ENCODE measurements at places on chromosomes 2 and 18.

GRCh38 chr2:120847700-120848321 is 112.1 kb downstream of the GLI2 start:
- no peak for DNase-seq

- no peak for DNase-seq
Measured at GRCh38 chr2:1979138-1979537, 234.8 kb upstream of the PXDN start.

DNA sequence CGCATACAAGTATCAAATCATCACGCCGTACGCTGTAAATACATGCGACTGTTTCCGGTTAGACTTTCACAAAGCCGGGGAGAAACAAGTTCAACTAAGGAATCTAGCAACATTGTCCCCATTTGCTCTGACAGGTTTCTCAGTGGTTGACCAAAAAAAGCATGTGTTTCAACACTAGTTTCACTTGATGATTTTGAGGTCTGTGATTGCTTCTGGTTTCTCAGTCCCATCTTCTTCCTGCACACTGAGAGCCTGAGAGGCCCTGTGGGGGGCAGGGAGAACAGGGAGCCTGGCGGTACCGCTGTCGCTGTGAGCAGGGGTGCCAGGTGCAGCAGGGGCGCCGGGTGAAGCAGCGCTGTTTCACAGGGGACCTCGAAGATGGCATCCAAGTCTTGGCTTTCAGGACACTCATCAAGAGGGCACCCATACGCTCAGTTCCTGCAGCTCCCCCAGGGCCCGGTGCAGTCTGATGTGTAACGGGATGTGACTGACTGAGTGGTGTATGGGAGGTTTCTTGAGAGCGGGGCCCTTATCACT is 270.9 kb downstream of the TWIST2 start:
- no peak for DNase-seq

- DNase-seq = peak; percentile 39
Measured at GRCh38 chr2:113886479-113887008, 3.3 kb upstream of the ACTR3 start.

DNA sequence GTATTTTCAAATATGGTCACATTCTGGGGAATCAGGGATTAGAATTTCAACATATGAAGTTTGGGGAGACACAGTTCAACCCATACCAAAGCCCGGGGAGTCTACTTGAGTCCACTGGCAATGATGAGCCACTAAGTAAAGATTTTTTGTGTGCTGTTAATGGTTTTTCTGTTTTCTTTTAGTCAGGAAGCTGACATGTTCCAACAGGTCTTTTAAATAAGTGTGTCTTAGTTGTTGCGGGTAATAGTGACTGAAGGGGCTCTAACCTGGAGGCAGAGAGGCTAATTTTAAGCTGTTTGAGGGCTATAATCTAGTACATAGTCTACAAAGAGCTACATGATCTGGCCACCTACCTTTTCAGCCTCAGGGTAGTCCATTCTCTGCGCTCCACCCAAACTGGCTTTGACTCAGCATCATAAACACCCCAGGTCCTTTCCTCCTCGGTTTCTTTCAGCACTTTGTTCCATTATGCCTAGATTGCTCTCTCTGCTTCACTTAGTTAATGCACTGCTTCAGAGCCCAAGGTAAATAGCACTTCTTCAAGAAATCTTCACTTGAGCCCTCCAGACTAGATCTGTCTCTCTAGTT is 17.6 kb upstream of the UBE2E3 start:
- no peak for DNase-seq

- no peak for DNase-seq
Measured at GRCh38 chr18:7637269-7637668, 70.2 kb downstream of the PTPRM start.

GRCh38 chr2:8148260-8149006 is 533.4 kb upstream of the ID2 start:
- no peak for DNase-seq

Data from CD4-positive, alpha-beta T cell treated with Interleukin-15 for 4 hours (primary cell).